HCT116 (cell line): ENCODE measurements at places on chromosomes 16 and 17.

GRCh38 chr17:49889500-49889899 is 41.6 kb upstream of the TAC4 start:
- no peak overlapping the region; the same call in 1 of the 2 replicates for H3K27ac ChIP-seq
- H3K4me3 ChIP-seq = no peak overlapping the region
- no peak for DNase-seq
- H3K27me3 ChIP-seq = no peaks in the 10 kb centered on the region

- H3K4me3 ChIP-seq = no peak overlapping the region
- peaks cover 26% of the 10 kb centered on the region for H3K4me1 ChIP-seq
- no peaks in the 10 kb centered on the region for H3K36me3 ChIP-seq
Observed at GRCh38 chr17:7443499-7444485, 1.1 kb upstream of the CHRNB1 start.

GRCh38 chr17:10648956-10649355 is 8.2 kb downstream of the MYH3 start:
- H3K27me3 ChIP-seq = no peaks in the 10 kb centered on the region
- H3K36me3 ChIP-seq = no peaks in the 10 kb centered on the region
- no peak overlapping the region for H3K4me3 ChIP-seq
- no peaks in the 10 kb centered on the region for H3K4me1 ChIP-seq
- H3K27ac ChIP-seq = no peak overlapping the region

GRCh38 chr16:13938480-13938879 is 18.5 kb downstream of the ERCC4 start:
- no peaks in the 10 kb centered on the region; the same call in 1 of the 2 replicates for H3K4me1 ChIP-seq
- no peaks in the 10 kb centered on the region for H3K36me3 ChIP-seq
- no peak overlapping the region for H3K27ac ChIP-seq
- H3K27me3 ChIP-seq = no peaks in the 10 kb centered on the region
- no peak for DNase-seq
- H3K4me3 ChIP-seq = no peak overlapping the region

- H3K36me3 ChIP-seq = no peaks in the 10 kb centered on the region
- peak; percentile 76 for DNase-seq
- no peaks in the 10 kb centered on the region for H3K27me3 ChIP-seq
- peaks cover 11% of the 10 kb centered on the region for H3K4me1 ChIP-seq
Observed at GRCh38 chr16:57591086-57591869, 37.2 kb upstream of the ADGRG1 start.

GRCh38 chr16:11076259-11077018 is 132.1 kb downstream of the CLEC16A start:
- H3K4me1 ChIP-seq = peaks cover 28% of the 10 kb centered on the region
- H3K27ac ChIP-seq = no peak overlapping the region
- H3K27me3 ChIP-seq = no peaks in the 10 kb centered on the region
- DNase-seq = no peak
- H3K36me3 ChIP-seq = no peaks in the 10 kb centered on the region

GRCh38 chr17:82052638-82053059 is 951 bp downstream of the GPS1 start:
- no peaks in the 10 kb centered on the region for H3K27me3 ChIP-seq
- H3K36me3 ChIP-seq = peaks cover 42% of the 10 kb centered on the region; the same call in 1 of the 2 replicates
- H3K27ac ChIP-seq = peak overlapping the region; percentile 81
- peaks cover 13% of the 10 kb centered on the region; the same call in 1 of the 2 replicates for H3K4me1 ChIP-seq

DNA sequence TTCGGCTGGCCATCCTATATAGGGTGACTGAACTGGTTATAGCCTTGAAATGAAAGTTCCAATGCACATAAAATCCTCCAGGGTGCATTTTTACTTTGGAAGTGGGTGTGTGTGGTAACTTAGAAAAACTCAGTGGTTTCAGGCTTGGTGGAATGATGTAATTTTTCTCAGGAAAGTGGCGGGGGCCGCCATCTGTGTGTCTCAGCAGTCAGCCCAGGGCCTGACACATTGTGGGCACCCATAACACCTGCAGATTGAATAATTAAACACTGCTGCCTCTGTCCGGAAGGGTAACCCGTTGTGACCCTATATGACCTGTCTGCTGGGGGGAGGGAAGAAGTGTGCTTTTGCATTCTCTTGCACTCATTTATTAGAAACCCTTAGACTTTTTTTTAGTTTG is 2.2 kb upstream of the PDP2 start:
- H3K36me3 ChIP-seq = no peaks in the 10 kb centered on the region
- no peak overlapping the region for H3K4me3 ChIP-seq
- peaks cover 32% of the 10 kb centered on the region for H3K4me1 ChIP-seq

- H3K4me3 ChIP-seq = no peak overlapping the region
- peaks cover 7% of the 10 kb centered on the region; the same call in 1 of the 2 replicates for H3K27me3 ChIP-seq
- no peak for DNase-seq
- no peaks in the 10 kb centered on the region for H3K4me1 ChIP-seq
- no peaks in the 10 kb centered on the region for H3K36me3 ChIP-seq
- H3K27ac ChIP-seq = no peak overlapping the region
Observed at GRCh38 chr17:10557422-10557821, 8.0 kb upstream of the MYH2 start.

- no peaks in the 10 kb centered on the region for H3K4me1 ChIP-seq
- H3K27ac ChIP-seq = no peak overlapping the region
- no peak overlapping the region for H3K4me3 ChIP-seq
- no peaks in the 10 kb centered on the region for H3K27me3 ChIP-seq
- DNase-seq = no peak
Observed at GRCh38 chr16:30342751-30343490, 12.2 kb downstream of the CD2BP2 start.

- H3K4me3 ChIP-seq = no peak overlapping the region
- peak; percentile 58 for DNase-seq
- no peaks in the 10 kb centered on the region for H3K27me3 ChIP-seq
- peak overlapping the region; percentile 54; the same call in 1 of the 2 replicates for H3K27ac ChIP-seq
- H3K36me3 ChIP-seq = peaks cover 15% of the 10 kb centered on the region; the same call in 1 of the 2 replicates
- H3K4me1 ChIP-seq = peaks cover 32% of the 10 kb centered on the region
Observed at GRCh38 chr17:19327031-19327783, 35.3 kb downstream of the B9D1 start.

GRCh38 chr17:67434061-67434525 is 57.0 kb downstream of the PITPNC1 start:
- peaks cover 20% of the 10 kb centered on the region for H3K4me1 ChIP-seq
- H3K36me3 ChIP-seq = no peaks in the 10 kb centered on the region
- no peak overlapping the region for H3K27ac ChIP-seq
- no peak for DNase-seq

- no peaks in the 10 kb centered on the region for H3K36me3 ChIP-seq
- no peak overlapping the region for H3K27ac ChIP-seq
- no peak for DNase-seq
- no peak overlapping the region for H3K4me3 ChIP-seq
Observed at GRCh38 chr17:78844301-78845005, 3.8 kb upstream of the USP36 start.

- peaks cover 28% of the 10 kb centered on the region for H3K4me1 ChIP-seq
- H3K36me3 ChIP-seq = no peaks in the 10 kb centered on the region
- no peaks in the 10 kb centered on the region for H3K27me3 ChIP-seq
- no peak overlapping the region for H3K27ac ChIP-seq
- DNase-seq = no peak
- no peak overlapping the region for H3K4me3 ChIP-seq
Observed at GRCh38 chr17:18224053-18224386, 1.4 kb upstream of the LLGL1 start.

DNA sequence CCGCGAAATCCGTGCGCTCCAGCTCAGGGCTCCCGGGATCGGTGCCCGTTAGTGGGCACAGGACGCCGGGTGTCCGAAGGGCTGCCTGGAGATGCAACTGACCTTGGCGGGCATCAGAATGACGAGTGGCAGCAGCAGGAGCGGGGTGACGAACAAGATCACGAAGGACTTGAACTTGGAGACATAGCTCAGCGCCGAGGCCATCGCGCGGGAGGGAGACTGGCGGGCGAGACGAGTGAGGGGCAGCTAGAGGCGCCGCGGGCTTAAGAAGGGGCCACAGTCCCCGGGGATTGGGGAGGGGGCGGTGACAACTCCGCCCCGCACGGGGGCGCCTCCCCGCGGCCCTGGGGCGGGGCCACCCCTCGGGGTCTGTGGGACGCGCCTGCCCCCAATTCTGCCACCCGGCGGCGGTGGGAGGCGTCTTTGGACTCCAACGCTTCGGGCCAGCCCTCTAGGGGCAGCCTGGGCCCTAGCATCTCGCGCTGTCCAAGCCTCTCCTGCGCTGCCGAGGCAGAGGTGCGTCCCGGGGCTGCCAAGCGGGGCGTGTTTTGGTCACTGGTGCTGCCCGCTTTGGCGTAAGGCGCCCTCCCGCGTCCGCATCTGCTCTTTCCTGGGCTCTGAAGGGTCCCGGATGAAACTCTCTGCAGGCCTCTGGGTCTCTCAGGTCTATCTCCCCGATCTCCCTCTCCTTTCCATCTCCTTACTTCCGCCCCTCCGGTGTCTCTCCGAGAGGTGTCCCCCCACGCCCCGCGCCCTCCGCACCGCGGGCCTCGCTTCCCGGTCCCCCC is at the start of gene SLC13A5:
Gene SLC13A5 (minus strand): TSS at position 240 of the 788 bp plus-strand sequence. CDS start 36 bp downstream, at position 204.
- no peaks in the 10 kb centered on the region for H3K27me3 ChIP-seq
- H3K27ac ChIP-seq = no peak within 1 kb of the TSS
- peaks cover 8% of the 10 kb centered on the region for H3K4me1 ChIP-seq
- H3K36me3 ChIP-seq = no peaks in the 10 kb centered on the region
- DNase-seq = no peak

GRCh38 chr17:28485049-28485448 is 11.6 kb downstream of the SLC13A2 start:
- H3K4me3 ChIP-seq = no peak overlapping the region
- DNase-seq = no peak
- H3K4me1 ChIP-seq = no peaks in the 10 kb centered on the region
- H3K36me3 ChIP-seq = no peaks in the 10 kb centered on the region
- no peak overlapping the region for H3K27ac ChIP-seq

GRCh38 chr16:84925092-84925772 is 86.1 kb downstream of the ZDHHC7 start:
- H3K4me1 ChIP-seq = no peaks in the 10 kb centered on the region
- H3K36me3 ChIP-seq = no peaks in the 10 kb centered on the region
- no peak overlapping the region for H3K4me3 ChIP-seq
- no peaks in the 10 kb centered on the region for H3K27me3 ChIP-seq

GRCh38 chr17:77877036-77877435 is 81.5 kb upstream of the TNRC6C start:
- peaks cover 4% of the 10 kb centered on the region; the same call in 1 of the 2 replicates for H3K4me1 ChIP-seq
- no peak for DNase-seq
- H3K36me3 ChIP-seq = no peaks in the 10 kb centered on the region
- H3K27ac ChIP-seq = no peak overlapping the region
- H3K4me3 ChIP-seq = no peak overlapping the region
- H3K27me3 ChIP-seq = no peaks in the 10 kb centered on the region; the same call in 1 of the 2 replicates

DNA sequence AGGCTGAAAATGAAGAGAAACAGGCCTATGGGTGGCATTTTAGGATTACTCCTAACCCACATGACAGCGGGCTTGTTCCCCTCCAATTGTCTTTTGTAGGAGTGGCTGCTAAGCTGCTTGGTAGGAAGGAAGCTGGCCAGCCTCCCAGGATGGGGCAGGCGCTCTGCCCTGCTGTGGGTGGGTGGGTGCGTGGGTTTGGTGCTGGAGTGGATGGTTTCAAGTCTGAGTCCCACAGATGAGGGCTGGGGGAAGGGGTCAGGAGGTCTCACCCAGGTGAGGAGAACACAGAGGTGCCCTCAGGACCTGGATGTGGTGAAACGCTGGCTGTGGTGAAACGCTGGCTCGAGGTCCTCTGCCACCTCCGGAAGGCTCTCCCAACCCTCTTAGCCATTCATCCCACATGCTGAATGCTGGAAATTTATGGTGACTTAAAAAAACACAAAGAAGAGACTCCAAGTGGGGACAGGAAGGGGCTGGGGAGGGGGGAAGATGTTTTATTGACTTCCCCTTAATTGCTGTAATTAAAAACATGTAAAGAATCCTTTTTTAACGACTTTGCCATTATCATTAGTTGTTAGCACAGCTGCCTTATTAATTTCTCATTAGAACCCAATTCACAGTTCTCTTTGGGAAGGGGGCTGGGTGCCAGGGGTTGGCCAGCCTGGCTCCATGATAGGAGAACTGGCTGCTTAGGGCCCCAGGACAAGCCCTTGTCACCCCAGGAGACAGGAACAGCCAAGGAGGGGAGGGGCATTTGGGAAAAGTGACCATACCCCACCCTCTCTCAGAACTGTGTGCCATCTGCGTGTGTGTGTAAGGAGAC is 153.5 kb upstream of the CDC42EP4 start:
- no peak overlapping the region for H3K4me3 ChIP-seq
- no peaks in the 10 kb centered on the region for H3K4me1 ChIP-seq
- H3K36me3 ChIP-seq = no peaks in the 10 kb centered on the region
- no peak overlapping the region for H3K27ac ChIP-seq
- no peak for DNase-seq
- H3K27me3 ChIP-seq = no peaks in the 10 kb centered on the region

GRCh38 chr17:9232591-9233270 is 211.4 kb downstream of the NTN1 start:
- no peaks in the 10 kb centered on the region for H3K36me3 ChIP-seq
- H3K4me3 ChIP-seq = no peak overlapping the region
- no peak for DNase-seq
- no peak overlapping the region for H3K27ac ChIP-seq

GRCh38 chr17:51427323-51427811 is 167.0 kb downstream of the UTP18 start:
- H3K27me3 ChIP-seq = peaks cover 14% of the 10 kb centered on the region
- no peaks in the 10 kb centered on the region for H3K36me3 ChIP-seq
- H3K27ac ChIP-seq = no peak overlapping the region
- DNase-seq = no peak

- no peak overlapping the region for H3K27ac ChIP-seq
- no peak for DNase-seq
Observed at GRCh38 chr17:4186357-4186881, 43.4 kb downstream of the CYB5D2 start.

DNA sequence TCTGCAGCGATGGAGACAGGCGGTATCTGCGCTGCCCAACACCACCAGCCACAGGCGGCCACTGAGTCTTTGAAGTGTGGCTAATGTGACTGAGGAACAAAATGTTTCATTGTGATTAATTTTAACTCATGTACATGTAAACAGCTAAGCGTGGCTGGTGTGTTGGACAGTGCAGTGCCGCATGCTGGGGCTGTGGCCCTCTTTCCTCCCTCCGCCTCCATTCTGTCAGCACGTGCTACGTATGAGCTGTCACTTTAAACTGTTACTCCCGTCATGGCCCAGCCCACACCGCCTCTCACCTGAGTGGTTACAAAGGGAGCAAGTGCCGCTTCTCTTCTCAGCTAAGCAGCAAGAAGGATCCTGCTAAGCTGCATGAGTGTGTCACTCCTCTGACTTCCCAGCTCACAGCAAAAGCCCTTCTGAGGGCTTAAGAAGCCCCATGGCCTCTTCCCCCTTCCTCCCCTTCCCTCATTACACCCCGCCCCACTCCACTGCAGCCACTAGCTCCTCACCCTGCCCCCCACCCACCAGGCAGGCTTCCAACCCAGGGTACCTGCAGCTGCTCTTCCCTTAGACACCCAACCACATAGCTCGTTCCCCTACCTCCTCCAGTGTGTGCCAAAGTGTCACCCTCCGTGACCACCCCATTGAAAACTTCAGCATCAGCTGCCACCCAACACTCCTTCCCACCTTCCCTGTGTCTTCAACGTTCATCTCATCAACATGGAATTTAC is 15.0 kb downstream of the HASPIN start:
- DNase-seq = no peak
- H3K4me3 ChIP-seq = no peak overlapping the region
- H3K36me3 ChIP-seq = no peaks in the 10 kb centered on the region

GRCh38 chr17:76519048-76519966 is 18.1 kb upstream of the RHBDF2 start:
- no peak overlapping the region for H3K27ac ChIP-seq
- no peaks in the 10 kb centered on the region; the same call in 1 of the 2 replicates for H3K4me1 ChIP-seq
- no peaks in the 10 kb centered on the region for H3K36me3 ChIP-seq
- no peak for DNase-seq
- H3K4me3 ChIP-seq = no peak overlapping the region
